ENCODE measurements at places on chromosomes 1 and 21.
A peak's percentile ranks its signal among the peaks of the same experiment; 100 is the strongest.

GRCh38 chr1:237851210-237851845, 39.4 kb downstream of the ZP4 start:
- no peak for DNase-seq

DNA sequence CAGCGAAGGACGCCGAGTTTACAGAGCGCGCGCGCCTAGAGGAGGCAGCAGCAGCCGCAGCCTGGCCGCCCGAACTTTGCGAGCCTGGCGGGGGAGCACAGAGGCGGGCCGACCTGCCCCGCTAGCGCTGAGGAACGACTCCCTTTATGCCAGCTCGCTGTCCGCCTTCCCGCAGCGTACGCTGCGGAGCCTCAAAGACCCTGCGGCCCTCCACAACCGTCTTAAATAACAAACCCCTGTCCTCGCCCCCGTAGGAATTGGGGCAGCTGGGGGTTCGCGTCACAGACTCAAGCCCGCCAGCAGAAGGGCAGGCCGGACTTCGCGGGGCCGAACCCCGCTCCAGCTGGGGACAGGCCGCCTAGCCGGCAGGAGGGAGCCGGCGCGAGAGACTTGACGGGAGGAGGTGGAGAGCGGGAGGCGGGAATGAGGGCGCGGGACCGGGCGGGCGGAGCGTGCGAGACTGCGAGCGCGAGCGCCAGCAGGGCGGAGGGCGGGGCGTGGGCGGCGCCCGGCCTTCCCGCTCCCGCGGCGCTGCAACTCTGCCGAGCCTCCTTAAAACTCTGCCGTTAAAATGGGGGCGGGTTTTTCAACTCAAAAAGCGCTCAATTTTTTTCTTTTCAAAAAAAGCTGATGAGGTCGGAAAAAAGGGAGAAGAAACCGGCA, 1.8 kb upstream of the CDKN2C start:
- peak; percentile 92 for DNase-seq

DNA sequence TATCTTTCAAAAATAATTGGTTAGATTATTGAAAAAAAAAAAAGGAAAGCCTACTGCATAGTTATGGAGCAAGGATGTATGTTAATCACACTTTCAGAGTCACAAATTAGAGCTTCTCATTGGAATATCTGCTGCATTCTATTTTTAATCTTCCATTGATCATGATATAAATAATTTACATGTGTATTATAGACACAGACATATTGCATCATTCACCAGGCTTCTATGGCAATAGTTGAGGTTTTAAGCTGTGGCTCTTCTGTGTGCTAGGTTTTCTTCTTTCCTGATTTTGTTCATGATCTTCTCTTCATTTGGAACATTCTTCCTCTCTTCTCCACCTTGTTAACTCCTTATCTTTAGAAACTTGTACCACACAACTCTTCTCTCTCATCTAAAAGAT, 123.2 kb upstream of the HMCN1 start:
- DNase-seq: no peak

DNA sequence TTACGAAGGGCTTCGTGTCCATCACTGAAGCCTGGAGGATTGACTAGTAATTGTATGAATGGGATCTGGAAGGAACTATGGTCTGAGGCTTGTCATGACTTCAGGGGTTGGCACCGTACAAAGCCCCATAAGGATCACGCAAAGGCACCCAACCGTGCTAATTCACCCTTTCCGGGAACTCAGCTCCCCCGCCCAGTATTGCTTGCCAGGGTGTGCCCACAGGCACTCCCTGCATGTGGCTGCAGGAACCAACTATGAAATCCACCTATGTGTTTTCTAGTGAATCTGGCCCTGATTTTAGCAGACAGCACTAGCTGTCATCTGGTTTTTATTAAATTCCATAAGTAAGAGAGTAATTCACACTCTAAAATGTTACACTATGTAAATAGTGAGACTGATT, 139.2 kb downstream of the TM2D1 start:
- DNase-seq: no peak

GRCh38 chr1:3599286-3599811, 12.0 kb downstream of the MEGF6 start:
- no peak for DNase-seq

GRCh38 chr1:167128261-167129227, 34.7 kb downstream of the STYXL2 start:
- DNase-seq: no peak

- no peak for DNase-seq
These were observed 1.9 kb upstream of the DIP2A start for GRCh38 chr21:46456750-46457149.

DNA sequence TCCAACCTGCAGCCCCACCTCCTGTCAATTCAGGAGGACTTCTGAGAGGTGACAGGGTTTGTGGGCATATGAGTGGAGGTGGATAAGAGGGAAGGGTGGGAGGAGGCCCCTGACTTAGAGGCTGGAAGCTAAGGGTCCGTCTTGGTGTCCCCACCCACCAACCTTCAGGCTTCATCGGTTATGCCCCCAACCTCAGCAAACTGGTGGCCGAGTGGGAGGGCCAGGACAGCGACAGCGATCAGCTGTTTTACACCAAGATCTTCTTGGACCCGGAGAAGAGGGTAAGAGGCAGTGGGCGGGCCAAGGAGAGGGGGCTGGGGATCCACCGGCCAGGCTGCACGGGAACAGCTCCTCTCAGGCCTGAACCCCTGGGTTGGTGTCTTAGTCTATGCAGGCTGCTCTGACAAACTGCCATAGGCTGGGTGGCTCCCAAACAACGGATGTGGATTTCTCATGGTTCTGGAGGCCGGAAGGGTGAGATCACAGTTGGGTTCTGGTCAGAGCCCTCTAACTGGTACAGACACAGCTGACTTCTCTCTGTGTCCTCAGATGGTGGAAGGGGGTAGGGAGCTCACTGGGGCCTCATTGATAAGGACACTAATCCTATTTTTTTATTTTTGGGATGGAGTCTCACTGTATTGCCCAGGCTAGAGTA, 18.1 kb downstream of the PLOD1 start:
- DNase-seq: no peak

- DNase-seq: no peak
These were observed 25.9 kb downstream of the KIF17 start for GRCh38 chr1:20691872-20692271.

DNA sequence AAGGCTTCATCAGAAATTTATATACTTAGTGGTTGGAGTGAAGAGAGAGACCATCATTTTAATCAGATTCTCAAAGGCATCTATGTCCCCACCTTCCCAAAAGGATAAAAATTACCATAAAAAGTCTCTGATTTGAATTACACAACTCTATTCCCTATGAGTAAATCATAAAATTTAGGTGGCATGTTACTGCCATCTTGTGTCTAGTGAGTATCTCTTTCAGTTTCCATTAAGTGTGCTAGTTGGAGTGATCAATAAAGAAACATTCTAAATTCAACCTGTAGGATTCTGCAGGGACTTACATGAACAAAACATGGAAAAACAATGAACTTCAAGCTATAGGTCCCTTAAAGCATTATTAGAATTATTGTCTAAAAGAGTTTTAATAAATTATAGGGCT, 655.4 kb downstream of the LTN1 start:
- no peak for DNase-seq

DNA sequence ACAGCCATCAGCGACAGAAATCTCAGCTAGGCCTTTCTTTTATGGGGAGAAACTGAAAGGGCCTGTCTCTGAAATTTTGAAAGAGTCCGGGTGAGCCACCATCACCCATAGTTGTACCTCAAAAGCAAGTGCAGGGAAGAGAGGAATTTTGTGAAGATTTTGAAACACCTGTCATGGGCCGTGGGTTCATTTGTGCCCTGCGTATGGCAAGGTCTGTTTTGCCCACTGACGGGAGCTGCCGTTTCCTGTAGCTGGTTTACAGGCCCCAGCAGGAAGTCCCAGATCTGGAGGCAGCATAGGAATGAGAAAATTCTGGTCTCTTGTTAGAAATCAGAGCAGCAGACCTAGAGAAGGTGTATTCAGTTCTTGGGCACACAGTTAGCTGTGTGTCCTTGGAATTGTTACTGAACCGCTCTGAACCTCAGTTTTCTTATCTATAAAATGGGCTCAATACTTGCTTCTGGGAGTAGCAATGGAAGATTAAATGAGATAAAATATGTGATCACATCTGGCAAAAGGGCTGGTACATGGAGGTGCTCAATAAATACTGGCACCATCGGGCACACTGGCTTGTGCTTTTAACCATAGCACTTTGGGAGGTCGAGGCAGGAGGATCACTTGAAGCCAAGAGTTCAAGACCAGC, 52.5 kb downstream of the MAN1C1 start:
- DNase-seq: no peak

DNA sequence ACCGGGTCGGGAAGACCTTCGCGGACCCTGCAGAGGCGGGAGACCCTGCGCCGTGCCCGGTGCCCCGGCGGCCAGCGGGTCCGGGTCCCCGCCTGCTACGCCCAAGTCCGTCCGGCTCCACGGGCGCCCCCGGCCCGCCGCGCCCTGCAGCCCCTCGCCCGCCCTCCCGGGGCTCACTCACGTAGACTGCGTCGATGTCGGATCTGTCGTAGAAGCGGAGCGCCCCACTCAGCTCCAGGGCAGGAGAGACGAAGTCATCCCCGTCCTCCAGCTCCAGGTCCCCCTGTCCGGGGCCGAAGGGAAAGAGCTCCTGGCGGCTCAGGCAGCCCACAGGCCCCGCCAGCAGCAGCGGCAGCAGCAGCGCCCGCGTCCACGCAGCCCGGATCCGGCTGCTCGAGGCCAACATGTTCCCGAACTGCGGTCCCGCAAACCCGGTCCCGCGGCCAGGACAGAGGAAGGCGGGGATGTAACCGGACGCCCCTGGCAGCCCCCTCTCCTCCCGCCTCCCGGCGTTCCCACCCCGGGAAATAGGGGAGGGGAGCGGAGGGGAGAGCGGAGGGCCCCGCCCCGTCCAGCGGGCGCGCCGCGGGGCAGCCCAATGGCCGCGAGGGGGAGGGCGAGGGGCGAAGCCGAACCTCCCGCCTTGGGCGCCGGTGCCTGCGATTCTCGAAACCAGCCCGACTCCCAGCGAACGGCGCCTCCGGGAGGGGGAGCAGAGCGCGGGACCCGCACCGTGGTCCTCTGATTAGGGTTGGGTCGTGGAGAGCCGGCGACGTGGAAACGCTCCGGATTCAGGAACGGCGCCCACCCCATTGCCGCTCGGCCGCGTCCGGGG, at the start of gene NID1:
Gene NID1 (minus strand): TSS at position 417 of the 835 bp plus-strand sequence. CDS start 11 bp downstream, at position 406.
- DNase-seq: peak; percentile 66

GRCh38 chr1:1204425-1204920, 1.9 kb downstream of the TNFRSF18 start:
- DNase-seq: peak; percentile 7

DNA sequence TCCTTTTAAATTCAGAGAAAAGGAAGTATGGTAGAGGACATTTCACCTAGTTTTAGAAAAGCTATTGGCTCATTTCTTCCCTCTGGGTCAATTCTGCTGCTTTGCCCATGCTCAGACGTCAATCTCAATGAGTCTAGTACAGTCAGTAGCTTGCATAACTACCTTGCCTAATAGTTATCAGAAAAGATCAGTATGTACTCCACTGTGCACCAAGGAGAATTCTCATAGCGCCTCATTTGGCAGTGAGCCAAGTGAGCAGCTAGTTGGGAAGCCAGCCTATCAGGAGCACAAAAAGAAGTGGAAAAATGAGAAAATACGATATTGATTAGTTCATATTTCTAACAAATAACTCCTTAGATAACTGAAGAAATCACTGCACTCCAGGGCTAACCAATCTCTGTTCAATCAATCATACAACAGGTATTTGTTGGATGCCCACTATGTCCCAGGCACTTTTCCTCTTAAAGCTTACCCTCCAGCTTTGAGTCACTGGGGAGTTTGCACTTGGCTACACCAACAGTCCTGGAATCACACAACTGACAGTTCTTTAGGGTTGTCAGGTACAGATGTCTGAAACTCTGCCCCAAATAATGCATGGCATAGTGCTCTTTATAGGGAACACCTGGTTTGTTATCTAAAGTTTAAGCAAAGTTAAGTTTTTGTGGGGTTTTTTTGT, 50.2 kb downstream of the PRDX6 start:
- DNase-seq: no peak

DNA sequence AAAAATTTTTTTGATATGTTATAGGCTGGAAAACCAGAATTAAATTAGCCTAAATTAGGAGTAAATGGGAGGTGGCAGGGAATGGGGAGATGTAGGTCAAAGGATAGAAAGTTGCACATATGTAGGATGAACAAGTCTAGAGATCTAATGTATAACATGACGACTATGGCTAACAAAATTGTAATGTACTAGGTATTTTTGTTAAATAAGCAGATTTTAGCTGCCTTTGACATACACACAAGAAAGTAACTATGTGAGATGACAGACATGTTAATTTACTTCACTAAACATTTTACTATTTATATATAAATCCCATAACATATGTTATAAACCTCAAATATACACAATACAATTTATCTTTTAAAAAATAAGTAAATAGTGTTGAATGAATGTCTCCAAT, 30.2 kb upstream of the GLIS1 start:
- no peak for DNase-seq

DNA sequence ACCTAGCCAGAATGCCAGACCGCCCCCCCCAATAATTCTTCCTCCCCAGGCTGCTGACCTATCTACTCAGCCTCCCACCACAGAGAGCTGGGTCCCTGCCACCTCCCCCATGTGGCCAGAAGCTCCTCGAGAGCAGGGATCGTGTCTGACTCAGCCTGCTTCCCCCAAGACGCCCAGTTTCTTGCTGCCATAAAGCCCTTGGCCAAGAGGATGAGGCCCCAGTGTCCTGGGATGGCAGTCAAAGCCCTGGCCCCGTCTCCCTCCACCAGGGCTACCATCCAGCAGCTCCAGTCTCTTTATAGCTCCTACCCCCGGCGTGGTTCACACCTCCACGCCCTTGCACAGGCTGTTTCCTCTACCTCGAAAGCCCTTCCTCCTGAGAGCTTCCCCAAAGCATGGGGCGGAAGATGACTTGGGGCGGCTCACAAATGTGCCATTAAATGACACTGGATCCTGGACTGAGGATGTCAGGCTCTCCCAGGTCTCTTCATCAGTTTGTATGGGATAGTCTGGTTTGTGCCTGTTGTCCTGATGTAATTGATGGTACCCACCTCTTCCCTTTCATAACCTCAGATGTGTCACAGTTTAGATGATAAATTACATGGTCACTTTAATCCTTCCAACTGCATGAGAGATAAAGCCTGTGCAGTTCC, 13.2 kb downstream of the ADGRB2 start:
- no peak for DNase-seq

- no peak for DNase-seq
These were observed 606.0 kb downstream of the SMYD3 start for GRCh38 chr1:245901037-245901436.

DNA sequence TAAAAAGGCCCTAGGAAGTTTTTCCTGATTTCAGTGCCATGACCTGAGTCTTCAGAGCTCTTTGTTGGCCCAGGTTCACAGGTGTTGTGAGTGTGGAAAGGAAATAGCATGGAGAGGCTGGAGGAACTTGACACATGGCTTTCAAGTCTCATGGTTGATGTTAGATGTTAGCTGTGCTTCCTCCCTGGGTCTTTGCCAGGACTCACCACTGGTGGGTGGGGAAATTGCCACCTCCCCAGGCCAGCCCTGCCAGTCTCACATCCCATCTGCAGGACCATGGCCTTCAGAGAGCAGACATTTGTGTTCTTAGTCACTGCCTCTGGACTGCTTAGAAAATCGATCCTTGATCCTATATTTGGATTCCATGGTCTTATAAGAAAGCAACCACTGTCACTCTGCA, 383.2 kb downstream of the DISC1 start:
- DNase-seq: no peak

- DNase-seq: no peak
These were observed 348.7 kb downstream of the RPS6KC1 start for GRCh38 chr1:213399695-213400094.

- no peak for DNase-seq
These were observed 2.3 kb upstream of the SF3B4 start for GRCh38 chr1:149929856-149930255.

- peak; percentile 84 for DNase-seq
These were observed 746 bp downstream of the AK4 start for GRCh38 chr1:65148548-65149350.

GRCh38 chr1:111290630-111291029, at the start of gene CHIA:
Gene CHIA (plus strand): TSS chr1:111290851. CDS start chr1:111310468, 19,617 bp downstream.
- no peak for DNase-seq

Data from GM06990 (cell line).